ENCODE measurements at places on chromosomes 11 and 22.

DNA sequence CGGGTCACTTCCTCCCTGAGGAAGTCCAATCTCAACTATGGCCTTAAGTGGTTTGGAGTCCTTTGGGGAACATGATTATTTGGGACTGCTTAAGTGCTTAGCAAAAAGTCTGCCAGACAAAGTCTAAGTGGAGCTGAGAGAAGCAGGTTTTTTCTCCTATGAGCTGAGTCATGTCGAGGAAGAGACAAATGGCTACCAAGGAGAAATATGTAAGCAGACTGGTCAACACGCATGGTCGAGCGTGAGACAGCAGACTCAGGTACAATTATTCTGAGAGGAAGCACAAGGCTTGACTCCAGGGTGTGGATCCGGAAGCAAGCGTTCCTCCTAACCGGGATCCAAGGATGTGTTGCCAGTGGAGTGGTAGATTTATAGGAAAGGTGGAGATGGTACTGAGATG, 30.6 kb downstream of the UBASH3B start:
- no peak for DNase-seq

DNA sequence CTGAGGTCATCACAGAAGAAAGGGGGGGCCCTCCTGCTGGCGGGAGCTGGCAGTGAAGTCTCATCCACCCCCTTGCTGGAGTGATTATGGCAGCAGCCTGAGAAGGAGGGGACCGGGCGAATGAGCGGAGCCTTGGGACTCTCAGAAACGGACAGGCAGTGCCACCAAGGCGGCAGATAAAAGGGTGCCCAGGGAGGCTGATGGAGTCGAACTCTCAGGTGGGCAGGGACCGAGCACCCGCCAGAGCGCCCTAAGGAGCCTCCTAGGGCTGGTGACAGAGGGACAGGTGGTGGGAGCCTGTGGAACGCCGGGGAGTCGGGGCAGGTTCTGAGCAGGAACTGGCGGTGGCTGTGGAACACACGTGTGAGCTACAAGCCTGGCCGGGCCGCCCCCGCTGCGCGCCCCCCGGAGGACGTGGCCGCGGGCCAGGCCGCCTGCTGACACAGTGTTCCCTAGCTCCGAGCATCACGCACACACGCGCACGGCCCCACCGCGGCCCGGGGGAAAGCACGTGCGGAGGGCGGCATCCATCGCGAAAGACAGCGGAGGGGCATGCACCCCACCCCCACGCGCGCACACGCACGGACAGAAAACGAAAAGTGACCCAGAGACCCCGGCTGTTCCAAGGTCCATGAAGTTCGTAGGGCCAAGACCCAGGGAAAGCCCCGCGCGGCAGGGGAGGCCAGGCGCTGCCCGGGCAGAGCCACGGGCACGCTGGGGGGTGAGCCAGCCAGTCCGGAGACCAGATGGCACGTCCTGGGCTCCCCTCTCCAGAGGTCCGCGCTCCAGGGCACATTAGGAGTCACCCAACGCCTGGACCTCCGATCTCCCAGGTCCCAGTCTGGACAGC, 1.0 kb downstream of the VWCE start:
- peak; percentile 10 for DNase-seq

DNA sequence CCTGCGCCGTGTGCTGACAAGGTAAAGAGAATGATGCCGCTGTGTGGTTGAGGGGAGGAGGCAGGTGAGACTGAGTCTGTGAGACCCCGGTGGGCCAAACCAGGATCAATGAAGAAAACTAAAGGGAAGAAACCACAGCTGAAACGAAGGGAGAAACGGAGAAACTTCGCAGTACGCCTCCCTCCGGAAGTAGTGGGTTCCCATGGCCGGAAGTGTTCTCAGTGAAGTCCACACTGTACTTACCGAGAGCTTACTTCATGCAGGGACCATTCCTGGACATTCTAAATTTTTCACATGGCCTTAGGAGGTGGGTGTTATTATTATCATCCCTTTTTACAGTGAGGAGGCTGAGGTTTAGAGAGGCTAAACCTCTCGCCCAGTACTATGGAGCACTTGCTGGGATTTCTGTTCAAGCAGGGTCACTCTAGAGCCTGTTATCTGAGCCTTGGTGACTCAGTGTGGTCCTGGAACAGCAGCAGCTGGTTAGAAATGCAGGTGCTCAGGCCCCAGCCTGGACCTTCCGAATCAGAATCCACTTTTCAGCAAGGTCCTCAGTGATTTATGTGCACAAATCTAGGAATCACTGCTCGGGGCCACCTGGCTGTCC, 17.9 kb downstream of the CD5 start:
- DNase-seq = no peak

GRCh38 chr11:42890773-42891172, 421.0 kb upstream of the API5 start:
- DNase-seq = no peak

DNA sequence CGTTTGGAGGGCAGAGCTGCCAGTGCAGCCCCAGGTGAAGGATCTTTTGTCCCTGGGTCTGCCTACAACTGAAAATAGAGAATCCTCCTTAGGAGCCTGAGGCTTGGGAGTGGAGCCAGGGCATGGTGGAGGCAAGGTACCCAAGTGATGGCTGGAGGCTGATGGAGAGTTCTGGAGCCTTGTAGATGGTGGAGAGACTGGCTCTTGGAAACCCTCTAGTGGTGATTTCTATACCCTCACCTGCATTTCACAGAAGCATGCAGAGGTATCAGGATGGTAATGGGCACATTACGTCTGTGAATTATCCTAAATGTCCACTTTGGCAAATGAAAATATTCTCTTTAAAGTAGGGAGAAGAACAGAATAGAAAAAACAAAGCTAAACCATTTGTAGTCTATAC, 44.4 kb downstream of the INSC start:
- DNase-seq = peak; percentile 73

- DNase-seq = no peak
Measured at GRCh38 chr11:44905131-44905866, 45.4 kb downstream of the TP53I11 start.

GRCh38 chr22:22022947-22023534, 40.5 kb upstream of the TOP3B start:
- no peak for DNase-seq

- no peak for DNase-seq
Measured at GRCh38 chr22:35733791-35734516, 16.3 kb downstream of the APOL5 start.

DNA sequence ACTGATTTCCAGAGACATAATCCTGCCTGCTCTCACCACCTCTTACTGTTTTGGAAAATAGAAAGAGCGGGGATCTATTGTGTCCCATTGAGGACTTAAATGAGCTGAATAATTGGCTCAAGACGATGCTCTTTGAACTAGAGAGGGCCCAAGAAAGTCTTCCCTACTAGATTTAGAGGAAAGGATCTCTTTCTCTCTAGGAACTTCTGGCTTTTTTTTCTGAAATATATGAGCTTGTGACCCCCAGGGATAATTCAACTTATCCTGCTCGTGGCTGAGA, 461.4 kb upstream of the KIRREL3 start:
- no peak for DNase-seq

- no peak for DNase-seq
Measured at GRCh38 chr22:17831501-17832251, 57.4 kb upstream of the BID start.

GRCh38 chr11:65211293-65212105, 29.8 kb downstream of the CAPN1 start:
- DNase-seq = no peak

DNA sequence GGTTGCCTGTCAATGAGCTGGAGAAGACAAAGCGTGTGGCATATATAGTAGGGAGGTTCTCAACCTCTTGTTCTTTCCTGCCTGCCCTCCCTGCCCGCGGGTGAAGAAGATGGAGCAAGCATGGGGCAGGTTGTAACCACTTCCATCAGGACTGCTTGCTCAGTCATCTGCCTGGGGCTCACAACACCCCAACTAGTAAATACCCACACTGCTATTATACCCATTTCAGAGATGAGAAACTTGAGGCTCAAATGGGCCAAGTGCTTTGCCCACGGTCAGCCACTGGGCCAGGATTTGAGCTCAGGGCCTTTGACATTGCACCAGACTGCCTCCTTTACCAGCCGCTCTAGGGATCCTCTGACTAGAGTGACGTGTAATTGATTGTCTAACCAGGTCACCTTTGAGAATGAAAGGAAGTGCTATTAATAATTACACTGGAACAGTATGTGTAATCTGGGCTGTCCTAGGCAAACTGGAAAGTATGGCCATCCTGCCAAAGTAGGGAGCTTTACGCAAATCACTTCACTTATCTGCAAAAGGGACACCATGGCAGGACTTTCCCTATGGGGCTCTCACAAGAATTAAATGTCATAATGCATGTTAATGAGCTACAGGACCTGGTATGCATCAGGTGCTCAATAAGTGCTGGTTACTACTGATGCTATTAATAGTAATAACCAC, 2.8 kb upstream of the CDC42EP1 start:
- DNase-seq = no peak

DNA sequence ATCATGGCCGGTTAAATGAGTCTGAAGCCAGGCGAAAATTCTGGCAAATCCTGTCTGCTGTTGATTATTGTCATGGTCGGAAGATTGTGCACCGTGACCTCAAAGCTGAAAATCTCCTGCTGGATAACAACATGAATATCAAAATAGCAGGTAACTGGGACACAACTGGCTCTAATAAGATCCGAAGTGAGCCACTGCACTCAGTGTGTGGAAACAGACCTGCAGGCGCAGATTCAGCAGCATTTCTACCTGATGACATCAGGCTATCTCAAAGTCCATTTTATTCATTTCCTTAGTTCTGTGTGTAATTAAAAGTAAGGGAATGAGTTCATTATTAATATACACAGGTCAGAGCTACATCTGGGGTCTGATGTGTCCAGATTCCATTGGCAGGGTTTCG, 78.2 kb downstream of the PPP2R1B start:
- DNase-seq = no peak

- no peak for DNase-seq
Measured at GRCh38 chr11:69934861-69935494, 115.8 kb upstream of the FGF3 start.

- no peak for DNase-seq
Measured at GRCh38 chr11:63553759-63554158, 9.4 kb downstream of the PLAAT2 start.

DNA sequence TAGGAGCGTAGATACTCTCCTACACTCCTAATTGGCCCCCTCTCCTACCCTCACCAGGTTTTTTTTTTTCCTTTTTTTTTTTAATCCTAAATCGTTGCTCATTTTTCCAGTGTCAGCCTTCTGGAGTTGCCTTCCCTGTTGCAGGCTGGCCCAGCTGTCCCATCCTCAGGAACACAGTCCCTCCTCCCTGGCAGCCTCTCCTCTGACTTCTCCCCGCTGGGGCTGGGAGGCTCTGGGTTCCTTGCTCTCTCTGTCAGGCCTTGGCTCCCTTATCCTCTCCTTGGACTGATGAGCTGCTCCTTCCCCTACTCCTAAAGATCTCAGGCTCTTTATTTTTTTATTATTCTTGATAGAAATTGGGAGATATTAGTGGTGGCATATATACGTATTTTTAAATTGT, 62.2 kb downstream of the PKNOX2 start:
- DNase-seq = no peak

DNA sequence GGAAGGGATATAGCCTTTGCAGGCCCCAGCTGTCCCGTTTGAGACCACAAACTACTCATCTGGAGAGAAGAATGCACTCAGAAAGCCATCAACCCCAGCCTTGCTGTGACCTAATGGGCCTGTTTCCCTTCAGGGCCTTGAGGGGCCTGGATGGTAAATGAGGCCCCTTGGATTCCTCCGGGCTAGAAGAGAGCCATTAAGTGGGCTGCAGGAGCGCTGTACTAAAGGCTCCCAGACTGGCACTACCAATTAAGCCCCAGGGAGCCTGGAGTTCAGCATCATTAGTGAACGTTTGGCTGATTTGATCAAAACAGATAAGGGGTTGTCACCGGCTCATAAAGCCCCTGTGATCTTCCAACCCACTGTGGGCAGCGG, 23.0 kb downstream of the CD5 start:
- no peak for DNase-seq

DNA sequence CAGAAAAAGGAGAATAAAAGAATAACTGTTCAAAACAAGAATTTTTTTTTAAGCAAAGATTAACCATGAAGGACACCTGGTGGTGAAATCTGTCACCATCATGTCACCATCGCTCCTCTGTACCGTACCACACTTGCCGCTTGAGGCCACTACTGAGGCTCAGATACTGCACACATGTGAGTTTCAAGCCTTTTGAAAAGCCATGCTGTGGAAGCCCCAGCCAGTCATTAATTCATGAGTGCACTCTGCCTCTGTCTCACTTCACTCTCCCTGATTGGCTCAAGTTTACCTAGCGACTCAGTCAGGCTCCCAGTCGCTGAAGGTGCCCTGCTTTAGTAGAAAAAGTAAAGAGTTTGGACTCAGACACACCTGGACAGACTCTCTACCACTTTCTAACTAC, 6.6 kb upstream of the MS4A12 start:
- no peak for DNase-seq

DNA sequence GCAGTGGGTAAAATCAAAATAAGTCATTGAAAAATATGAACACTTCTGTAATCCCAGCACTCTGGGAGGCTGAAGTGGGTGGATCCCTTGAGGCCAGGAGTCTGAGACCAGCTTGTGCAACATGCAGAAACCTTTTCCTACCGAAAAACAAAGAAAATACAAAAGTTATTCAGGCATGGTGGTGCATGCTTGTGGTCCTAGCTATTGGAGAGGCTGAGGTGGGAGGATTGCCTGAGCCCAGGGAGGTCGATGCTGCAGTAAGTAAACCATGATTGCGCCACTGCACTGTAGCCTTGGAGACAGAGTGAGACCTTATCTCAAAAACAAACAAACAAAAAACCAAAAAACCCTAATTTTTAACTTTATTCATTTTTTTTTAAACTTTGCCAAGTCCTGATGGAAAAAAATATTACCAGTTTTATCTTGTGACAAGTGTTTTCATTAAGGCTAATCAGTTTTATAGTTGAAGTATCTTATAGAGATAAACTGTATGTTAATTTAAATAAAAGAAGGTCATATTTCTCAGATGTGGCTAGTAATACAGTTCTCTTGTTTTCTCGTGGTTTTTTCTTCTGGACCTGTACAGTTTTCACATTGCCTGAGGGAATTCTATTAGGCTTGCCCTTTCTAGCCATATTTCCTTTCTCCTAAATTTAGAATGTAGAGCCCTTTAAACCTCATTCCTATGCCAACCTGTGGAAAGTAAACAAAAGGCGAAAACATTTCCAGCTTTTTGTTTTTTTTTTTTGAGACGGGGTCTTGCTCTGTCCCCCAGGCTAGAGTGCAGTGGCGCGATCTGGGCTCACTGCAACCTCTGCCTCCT, 9.4 kb downstream of the HIPK3 start:
- DNase-seq = peak; percentile 16

DNA sequence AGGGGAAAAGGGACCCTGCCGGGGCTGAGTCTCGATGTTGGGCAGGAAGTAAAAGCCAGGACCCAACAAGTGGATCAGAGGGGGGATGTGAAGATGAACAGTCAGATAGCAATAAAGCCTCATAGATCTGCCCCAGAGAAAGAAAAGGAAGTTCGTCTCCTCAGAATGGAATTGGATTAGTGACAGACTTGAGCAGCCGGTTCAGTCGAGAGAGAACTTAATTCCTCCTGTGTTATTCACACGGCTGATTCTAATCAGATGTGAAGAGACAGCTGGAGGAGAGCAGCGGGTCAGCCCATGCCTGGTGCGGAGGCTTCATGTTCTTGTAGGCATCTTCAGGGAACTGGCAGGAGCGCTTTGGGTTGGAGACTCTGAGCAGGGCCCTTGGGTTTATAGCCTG, 29.3 kb upstream of the CABP7 start:
- no peak for DNase-seq

Data from HCEC 1CT (cell line).